ENCODE measurements at places on chromosomes 6 and 20.

DNA sequence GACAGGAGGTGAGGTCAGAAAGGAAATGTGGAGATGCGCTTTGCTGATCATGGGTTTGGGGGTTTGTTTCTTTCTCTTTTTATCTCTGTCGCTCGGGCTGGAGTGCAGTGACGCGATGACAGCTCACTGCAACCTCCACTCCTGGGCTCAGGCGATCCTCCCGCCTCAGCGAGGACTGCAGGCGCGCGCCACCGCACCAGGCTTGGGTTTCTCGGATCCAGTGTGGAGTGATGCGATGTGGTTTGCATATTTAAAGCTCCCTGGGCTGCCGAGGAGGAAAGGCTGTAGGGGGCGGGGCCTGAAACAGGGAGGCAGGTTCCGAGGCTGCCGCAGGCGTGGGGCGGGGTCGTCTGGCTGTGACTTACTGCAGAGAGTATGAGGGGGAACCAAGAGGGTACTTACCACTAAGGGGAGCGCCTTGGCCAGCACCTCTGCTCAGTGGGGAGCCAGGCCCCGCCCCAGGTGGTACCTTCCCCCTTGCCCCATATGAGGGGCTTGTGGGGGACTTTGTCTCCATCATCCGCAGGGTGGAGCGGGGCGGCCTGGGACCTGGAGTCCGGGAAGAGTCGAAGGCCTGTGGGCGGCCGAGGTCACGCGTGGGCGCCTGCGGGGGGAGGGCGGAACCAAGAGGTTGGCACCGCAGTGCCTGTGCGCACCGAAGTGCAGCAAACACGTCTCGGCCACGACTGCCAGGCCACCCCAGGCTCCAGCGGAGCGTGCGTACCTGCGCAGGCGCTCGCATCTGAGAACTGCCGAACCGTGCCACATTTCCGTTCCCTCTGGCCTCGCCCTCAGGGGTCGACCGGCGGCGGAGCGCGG lies 12.7 kb upstream of the BAK1 start:
- DNase-seq: no peak

- DNase-seq: no peak
Measured at GRCh38 chr6:163263196-163263595, 151.3 kb upstream of the QKI start.

DNA sequence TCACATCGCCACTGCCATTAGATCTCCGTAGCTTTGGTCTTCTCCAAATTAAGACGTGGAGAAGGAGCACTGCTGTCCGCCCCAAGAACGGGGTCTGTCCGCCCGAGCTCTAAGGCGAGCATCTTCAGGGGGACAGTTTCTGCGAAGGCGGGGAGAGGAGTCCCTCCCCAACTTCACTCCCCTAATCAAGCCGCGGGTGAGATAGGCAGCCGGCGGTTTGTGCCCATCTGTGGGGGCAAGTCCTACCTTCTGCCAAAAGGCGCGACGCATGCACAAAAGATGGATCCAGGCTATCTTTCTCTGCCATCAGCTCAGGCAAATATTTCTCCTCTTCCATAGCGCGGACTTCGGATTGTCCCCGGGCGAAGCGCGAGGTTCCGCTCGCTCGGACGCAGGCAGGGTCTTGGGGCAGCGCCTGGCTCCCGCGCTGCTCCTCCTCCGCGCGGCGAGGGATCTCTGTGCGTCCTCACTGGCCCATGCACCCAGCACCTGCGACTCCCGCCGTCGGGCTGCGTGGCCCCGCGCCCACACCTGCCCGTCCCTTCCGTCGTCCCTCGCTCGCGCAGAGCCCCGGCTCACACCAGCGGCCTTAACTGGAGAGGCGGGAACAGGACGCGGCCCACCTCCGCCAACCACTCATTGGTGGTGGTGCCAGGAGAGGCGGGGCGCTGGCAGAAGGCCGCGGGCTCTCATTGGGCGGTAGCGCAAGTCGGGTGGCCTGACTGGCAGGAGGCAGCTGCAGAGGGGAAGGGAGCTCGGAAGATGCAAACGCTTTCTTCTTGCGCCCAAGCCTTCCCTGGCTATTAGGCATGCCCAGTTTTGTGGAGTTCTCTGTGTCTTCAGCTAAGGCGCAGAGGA lies at the start of gene KHDRBS2:
KHDRBS2 (minus strand) TSS at position 614 of the 858 bp plus-strand sequence.
- no peak for DNase-seq

- no peak for DNase-seq
Measured at GRCh38 chr20:17859002-17859615, 109.5 kb downstream of the SNX5 start.

DNA sequence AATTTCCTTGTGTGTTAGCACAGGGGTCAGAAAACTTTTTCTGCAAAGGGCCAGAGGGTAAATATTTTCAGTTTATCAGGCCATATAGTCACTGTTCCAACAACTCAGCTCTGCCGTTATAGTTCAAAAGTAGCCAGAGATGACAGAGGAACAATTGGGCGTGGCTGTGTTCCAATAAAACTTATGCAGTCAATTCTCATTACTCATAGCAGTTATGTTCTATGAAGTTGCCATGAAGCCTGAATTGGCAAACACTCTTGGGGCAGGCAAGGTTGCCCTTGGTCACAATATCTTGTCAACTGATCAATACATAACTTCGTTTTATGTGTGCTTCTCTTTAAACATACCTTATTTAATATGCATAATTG lies 304.2 kb downstream of the TFAP2C start:
- DNase-seq: no peak

DNA sequence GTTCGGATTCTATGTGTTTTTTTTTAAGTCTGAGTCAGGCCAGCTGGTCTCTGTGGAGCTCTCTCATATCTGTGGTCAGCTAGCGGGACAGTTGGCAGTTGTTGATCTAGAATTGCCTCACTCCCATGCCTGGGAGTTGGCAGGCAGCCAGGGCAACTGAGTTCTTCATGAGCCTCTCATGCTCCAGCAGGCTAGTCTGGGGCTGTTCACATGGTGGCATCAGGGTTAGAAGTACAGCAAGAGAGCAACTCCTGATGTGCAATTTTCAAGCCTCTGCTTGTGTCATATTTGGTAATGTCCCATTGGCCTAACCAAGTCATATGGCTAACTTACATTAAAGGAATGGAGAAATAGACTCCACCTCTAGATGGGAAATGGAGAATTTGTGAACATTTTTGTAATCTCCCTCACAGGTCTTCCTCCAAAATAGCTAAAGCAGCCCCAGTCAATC lies 6.7 kb upstream of the IFT52 start:
- no peak for DNase-seq

DNA sequence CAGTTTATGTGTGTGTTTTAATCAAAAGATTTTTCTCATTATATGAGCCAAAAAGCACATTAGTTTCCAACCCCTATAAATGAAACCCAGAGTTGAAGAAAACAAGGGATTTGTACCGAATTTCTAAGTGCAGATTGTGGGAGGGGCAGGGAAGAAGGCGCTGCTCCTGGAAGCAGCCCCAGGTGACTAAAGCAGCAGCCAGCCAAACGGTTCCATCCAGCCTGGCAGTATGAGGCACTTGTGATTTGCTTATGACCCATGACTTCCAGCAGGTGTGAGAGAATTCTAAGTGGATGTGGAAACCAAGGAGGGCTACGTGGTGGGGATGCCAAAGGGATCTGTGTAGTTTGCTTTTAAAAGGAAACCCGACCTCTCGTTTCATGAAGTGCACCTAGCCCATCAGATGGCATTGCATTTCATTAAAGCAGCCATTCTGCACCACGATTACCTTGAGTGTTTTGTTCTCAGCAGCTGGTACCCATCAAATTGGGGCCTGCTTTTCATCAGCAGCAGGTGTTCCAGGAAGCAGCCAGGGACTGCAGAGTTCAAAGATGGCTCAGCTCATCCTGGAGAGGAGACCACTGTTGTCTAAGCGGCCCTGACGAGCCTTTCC lies 79.1 kb downstream of the DTD1 start:
- no peak for DNase-seq

DNA sequence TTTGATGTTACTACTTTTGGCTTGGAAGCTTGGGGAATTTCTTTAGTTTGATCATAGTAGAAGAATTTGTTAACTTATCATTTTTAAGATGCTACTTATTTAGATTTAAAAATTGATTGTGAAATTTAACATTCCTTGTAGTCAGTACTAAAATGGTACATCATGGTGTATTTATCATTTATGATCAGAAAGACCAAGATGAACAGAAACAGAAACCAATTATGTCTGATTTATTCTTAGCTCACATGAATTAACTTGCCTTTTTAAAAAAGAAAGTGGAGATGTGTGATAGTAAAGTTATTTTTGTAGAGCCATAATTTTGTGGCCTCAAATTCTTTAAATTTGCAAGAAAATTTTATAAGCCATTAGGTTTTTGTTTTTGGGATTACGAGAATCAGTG lies 77.6 kb downstream of the LIN28B start:
- DNase-seq: no peak

GRCh38 chr20:41196653-41197225 lies 59.4 kb downstream of the PLCG1 start:
- DNase-seq: no peak

GRCh38 chr6:84912472-84913322 lies 148.3 kb upstream of the TBX18 start:
- DNase-seq: no peak
